A549 treated with Hydrocortisone at 1 μM for 4 hours (cell line): ENCODE measurements at places on chromosomes 12 and 14. TPM values are rescaled to one million over a fixed set of nuclear protein-coding genes. Genes with fewer than 3 reads are reported as not detected.

MANSC4 gene
- total RNA-seq: not detected in 5 replicates

EML1 gene
- 28.1 to 41.4 TPM (median 33.6 TPM) in 5 replicates for total RNA-seq

REM2 gene
- total RNA-seq: 0.30 to 0.46 TPM (median 0.36 TPM) in 5 replicates

FAIM2 gene
- 0.02 TPM in 1 of 5 replicates, not detected in the others for total RNA-seq

NOS1 gene
- 0.46 to 0.63 TPM (median 0.51 TPM) in 5 replicates for total RNA-seq

BMP4 gene
- total RNA-seq: 1.5 to 2.6 TPM (median 1.9 TPM) in 5 replicates

RHEBL1 gene
- total RNA-seq: 3.2 to 4.9 TPM (median 4.6 TPM) in 5 replicates

APOF gene
- not detected in 5 replicates for total RNA-seq

VDR gene
- total RNA-seq: 2.5 to 3.4 TPM (median 3.0 TPM) in 5 replicates

EPYC gene
- not detected in 5 replicates for total RNA-seq

AMN gene
- 0.25 to 0.54 TPM (median 0.39 TPM) in 5 replicates for total RNA-seq

ZNF10 gene
- total RNA-seq: 1.1 to 1.9 TPM (median 1.3 TPM) in 5 replicates

SERPINA12 gene
- total RNA-seq: 0.06 TPM in 1 of 5 replicates, not detected in the others

GPR135 gene
- total RNA-seq: 0.70 to 1.1 TPM (median 0.87 TPM) in 5 replicates

TOMM20L gene
- 0.20 TPM in 1 of 5 replicates, not detected in the others for total RNA-seq

CARMIL3 gene
- total RNA-seq: 0.25 to 0.62 TPM (median 0.54 TPM) in 5 replicates

ALDH2 gene
- 74.6 to 90.6 TPM (median 85.6 TPM) in 5 replicates for total RNA-seq

EIF5 gene
- 192 to 280 TPM (median 262 TPM) in 5 replicates for total RNA-seq
